ENCODE measurements at places on chromosomes 1 and 21. TPM values are rescaled to one million over a fixed set of nuclear protein-coding genes. Genes with fewer than 3 reads are reported as not detected.
A peak's percentile ranks its signal among the peaks of the same experiment; 100 is the strongest.

RGS13 gene
- 0.77 TPM for total RNA-seq

DNA sequence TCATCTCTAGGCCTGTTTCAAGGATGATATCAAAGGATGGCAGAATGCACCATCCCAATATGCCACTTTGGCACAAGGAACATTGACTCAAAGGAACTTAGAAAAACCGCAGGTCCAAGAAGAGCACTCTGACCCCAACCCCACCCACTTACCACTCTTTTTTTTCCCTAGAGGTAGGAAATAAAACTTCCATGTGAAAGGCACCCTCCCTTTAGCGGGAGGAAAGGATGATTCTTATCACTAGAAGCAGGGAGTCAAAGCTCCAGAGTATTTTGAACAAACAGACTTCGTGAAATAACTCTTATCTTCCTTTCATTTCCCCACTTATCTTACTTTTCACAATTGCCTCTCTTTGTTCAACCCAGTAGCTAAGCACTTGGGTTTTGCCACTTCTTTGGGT is 22.2 kb downstream of the PSMG1 start:
- DNase-seq: no peak

GRCh38 chr1:23471473-23472075 is 12.4 kb downstream of the ASAP3 start:
- no peak for DNase-seq

DNA sequence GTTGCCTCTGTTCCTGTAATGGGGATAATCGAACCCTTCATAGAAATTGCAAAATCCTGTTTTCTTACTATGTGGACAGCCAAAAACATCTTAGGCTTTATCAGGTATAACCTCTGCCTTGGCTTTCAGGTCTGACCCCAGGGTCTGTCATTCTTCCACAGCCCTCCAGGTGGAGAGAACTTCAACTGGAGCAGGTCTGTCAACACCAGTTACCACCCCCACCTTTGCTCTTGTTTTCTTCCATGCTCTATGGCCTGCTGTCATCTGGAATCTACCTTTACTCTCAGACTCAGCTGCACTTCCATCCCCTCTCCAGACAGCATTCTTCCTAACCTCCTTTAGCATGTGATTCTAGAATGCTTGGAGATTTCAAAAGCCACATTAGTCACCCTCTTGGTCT is 10.4 kb upstream of the GJA9 start:
- peak; percentile 40 for DNase-seq

DNA sequence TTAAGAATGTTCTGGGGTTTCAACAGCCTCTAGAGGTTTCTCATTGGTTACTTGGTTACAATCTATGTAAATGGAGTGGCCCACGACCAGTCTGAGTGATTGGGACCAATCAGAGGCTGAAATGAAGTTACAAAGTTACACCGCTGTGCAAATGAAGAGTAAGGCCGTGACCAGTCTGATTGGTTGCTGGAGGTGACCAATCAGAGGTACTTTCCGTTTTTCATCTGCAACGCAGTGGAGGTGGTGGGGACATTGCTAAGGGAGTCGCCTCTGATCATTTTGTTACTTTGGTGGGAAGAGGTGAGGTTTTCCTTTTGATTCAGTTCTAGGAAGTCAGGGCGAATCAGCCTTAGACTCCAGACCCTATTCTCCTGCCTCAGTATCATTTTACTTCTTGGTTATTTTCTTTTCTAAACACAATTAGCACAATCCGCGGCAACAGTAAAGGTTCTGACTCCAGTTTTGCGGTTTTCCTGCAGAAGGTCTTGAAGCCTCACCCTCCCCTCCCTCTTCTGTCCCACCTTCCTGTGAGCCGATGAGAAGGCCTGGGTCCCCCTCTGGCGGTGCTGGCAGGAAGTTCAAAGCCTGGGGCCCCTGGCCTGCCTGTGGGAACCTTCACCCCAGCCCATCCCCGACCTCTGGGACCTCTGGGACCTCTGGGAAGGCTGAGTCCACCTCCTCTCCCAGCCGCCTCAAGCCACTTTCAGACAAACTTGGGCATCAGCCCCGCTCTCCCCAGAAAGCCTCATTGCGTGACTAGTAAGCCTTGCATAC is 38.7 kb upstream of the TTC34 start:
- DNase-seq: peak; percentile 85

SPAG17 gene
- not detected for total RNA-seq

CFHR1 gene
- total RNA-seq: not detected

DNA sequence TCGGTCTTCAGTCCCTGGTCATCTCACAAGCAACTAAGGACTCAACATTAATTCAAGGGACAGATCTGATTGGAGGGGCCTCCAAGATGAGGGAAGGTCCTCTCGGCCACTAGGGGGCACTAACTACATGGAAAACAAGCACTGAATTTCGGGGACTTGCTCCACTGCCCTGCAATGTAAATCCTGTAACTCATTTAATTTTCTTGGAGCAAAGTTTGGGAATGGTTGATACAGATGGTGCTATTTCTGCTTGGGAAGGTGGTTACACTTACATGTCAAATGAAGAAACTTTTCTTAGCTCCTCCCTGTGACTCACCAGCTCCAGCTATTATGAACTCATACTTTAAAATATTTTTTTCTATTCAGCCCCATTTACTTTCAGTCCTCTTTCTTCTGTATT is 97.4 kb upstream of the KCNJ15 start:
- DNase-seq: no peak

GRCh38 chr1:208757846-208758245 is 513.7 kb upstream of the PLXNA2 start:
- DNase-seq: no peak

- no peak for DNase-seq
These were observed 12.0 kb downstream of the MAB21L3 start for GRCh38 chr1:116122955-116123757.

OPRD1 gene
- not detected for total RNA-seq

SPATA46 gene
- not detected for total RNA-seq

HCN3 gene
- 3.4 TPM for total RNA-seq

DNA sequence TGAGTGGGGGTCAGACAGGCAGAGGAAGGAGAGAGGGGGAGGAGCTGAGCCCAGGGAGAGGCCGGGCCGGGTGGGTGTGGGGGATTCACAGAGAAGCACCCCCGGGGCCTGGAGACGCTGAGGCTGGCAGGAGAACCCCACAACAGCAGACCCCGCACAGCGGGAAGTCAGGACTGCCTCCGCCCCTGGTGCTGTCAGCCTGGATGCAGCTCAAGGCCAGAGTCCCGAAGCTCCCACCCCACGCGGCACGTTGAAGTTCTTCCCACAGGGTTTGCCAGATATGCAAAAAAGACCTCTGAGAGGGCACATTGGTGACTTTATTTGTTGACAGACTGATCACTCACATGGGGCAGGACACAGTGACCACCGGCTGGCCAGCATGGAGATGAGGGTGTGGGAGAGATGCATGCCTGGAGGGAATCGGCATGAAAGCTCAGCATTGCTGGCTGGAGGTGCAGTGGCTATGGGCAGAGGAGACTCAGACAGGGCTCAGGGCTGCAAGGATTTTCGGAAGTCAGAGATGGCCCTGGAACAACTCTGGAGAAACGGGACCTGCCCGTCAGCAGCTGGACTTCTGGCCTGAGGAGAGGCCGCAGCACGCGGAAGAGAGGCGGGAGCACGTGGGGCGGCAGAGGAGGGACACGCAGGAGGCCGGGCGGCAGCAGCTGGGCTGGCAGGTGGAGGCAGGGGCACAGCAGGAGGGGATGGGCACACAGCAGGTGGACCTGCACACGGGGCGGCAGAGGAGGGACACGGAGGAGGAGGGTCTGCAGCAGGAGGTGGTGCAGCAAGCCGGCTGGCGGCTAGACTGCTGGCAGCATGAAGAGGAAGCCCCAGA is 885 bp downstream of the KRTAP10-3 start:
- DNase-seq: peak; percentile 10

ACKR1 gene
- total RNA-seq: not detected

DNA sequence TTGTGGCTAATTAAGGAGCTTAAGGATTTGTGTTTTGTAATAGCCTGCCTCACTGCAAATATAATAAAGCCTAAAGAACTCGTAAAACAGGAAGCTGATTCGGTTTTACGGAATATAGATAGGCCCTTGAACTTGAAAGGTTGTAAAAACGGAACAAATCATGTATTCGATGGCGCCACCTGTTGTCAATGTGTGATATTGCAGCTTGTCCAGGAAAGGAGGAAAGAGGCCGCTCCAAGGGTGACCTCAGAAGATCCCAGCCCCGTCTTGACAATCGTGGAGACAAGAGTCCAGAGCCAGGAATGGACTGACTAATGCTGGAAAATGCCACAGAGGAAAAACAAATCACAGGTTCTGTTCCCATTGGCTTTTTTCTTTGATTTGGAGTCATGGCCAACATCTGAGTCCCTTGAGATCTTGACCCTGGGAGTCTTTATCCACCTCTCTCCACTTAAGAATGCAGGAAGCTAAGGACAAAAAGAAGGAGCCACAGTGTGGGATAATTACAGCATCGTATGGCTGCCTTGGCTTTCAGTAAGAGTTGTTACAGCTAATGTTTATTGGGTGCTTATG is 7.0 kb upstream of the IGSF21 start:
- DNase-seq: peak; percentile 65

ADORA1 gene
- total RNA-seq: not detected

CDKN2C gene
- total RNA-seq: 21.9 TPM

GRCh38 chr1:86515597-86515996 is 31.3 kb upstream of the CLCA4 start:
- DNase-seq: peak; percentile 17

PLK3 gene
- total RNA-seq: 78.1 TPM

KIF17 gene
- not detected for total RNA-seq

- no peak for DNase-seq
These were observed 71.2 kb downstream of the CASZ1 start for GRCh38 chr1:10724948-10725847.

- no peak for DNase-seq
These were observed 858.0 kb downstream of the USP25 start for GRCh38 chr21:16587681-16588375.

- peak; percentile 13 for DNase-seq
These were observed 6.7 kb downstream of the EPS8L3 start for GRCh38 chr1:109756848-109757521.

GSTM1 gene
- 31.9 TPM for total RNA-seq

DNA sequence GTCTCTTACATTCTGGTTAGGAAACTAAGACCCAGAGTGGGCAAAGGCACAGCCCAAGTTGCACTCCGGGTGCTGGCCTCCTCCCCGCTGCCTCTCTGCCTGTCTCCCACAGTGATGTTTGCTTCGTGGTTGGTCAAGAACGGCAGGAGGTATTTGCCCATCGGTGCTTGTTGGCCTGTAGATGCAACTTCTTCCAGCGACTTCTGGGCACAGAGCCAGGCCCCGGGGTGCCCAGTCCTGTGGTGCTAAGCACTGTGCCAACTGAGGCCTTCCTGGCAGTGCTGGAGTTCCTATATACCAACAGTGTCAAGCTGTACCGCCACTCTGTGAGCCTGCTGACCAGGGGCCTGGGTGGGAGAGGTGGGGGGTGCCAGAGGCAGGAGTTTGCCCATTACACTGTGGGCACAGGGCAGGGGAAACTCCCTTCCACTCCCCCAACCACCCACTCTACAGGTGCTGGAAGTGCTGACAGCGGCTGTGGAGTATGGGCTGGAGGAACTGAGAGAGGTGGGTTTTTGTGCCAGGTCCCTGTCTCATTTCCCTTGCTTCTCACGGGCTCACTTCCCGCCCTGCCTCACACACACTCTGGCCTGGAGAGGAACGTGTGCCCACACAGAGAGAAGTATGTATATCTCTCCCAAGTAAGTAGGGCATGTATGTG is 1.9 kb downstream of the BTBD19 start:
- DNase-seq: peak; percentile 61

- DNase-seq: no peak
These were observed 26.5 kb downstream of the GPR137B start for GRCh38 chr1:236168716-236169429.

WNT3A gene
- total RNA-seq: not detected

GRCh38 chr1:6909401-6909800 is 124.1 kb downstream of the CAMTA1 start:
- DNase-seq: no peak

- no peak for DNase-seq
These were observed 17.3 kb downstream of the TMEM201 start for GRCh38 chr1:9605946-9606455.

AKR7A2 gene
- 28.9 TPM for total RNA-seq

LAPTM5 gene
- 520 TPM for total RNA-seq

DNA sequence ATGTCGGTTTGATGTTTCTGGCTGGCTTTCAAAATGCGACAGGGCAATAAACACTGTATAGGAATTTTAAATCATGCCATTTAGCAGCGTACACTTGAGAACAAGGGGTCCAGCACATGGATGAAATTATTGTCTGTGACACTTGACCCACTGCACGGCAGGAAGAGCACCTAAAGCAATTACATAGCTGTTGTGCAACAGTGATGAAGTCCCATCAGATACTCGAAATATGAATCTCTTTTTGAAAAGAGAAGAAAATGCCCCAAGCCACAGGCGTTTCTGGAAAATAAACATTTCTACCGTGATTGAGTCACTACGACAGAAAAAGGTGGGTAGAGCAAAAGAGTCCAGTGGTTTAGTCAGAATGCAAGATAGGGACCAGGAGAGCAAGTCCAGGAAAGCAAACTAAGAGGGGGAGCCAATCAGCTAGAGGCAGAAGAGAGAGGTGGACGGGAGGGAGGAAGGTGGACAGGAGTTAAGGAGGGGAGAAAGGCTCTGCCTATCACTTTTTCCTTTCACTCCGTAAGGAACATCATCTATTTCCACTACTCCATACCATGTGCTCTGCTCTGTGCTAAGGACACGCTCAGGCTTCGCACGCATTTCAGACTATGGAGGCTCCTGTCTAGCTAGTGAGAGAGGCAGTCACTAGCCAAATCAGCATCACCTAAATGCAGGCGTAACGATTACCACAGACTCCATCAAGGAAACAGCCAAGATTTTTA is 6.4 kb downstream of the DSCAM start:
- no peak for DNase-seq

SLC45A3 gene
- 28.8 TPM for total RNA-seq

SPRR2G gene
- total RNA-seq: not detected

OVAAL gene
- not detected for total RNA-seq

DNA sequence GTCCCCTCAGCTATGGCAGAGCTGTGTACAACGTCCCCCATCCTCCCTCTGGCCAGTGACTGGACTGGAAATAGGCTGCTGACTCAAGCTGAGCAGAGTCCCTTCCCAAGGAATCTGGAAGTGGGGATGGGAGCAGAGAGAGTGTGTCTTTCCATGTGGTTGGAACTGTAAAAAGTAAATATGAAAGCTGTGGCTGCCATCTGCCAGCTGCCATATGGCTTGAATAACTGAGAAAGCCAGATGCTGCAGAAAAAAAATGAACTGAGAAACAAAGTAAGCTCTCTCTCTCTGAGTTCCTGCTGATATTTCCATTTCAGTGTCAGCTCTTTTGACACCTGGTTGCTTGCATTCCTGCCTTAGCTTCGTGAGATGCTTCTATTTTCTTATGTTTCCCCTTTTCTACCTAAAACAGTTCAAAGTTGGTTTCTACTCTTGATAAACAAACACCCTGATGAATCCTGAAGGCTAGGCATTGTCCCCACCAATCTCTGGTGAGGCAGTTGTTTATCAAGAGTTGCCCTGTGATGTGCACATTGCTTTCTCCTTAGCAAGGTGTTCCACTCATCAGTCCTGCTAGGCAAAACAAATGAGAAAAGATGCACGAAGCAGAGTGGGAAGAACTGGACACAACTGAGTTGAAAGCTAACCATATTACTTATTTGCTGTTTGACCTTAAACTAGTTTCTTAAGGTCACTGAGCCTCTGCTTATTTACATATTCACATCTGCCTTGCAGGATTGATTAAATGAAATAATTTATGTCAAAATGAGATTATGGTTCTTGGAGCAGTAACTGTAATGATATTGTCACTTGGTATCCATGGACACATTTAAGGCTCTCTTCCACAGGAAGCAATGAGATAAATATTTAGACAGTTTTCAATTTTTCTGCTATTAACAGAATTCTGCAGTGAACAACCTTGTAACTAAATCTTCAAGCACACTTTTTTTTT is 16.6 kb upstream of the DR1 start:
- DNase-seq: no peak

- DNase-seq: no peak
These were observed 437.3 kb downstream of the KIF26B start for GRCh38 chr1:245592189-245592460.
